Right lung (tissue), 10 donors: ENCODE measurements at places on chromosomes 12 and 14.

DNA sequence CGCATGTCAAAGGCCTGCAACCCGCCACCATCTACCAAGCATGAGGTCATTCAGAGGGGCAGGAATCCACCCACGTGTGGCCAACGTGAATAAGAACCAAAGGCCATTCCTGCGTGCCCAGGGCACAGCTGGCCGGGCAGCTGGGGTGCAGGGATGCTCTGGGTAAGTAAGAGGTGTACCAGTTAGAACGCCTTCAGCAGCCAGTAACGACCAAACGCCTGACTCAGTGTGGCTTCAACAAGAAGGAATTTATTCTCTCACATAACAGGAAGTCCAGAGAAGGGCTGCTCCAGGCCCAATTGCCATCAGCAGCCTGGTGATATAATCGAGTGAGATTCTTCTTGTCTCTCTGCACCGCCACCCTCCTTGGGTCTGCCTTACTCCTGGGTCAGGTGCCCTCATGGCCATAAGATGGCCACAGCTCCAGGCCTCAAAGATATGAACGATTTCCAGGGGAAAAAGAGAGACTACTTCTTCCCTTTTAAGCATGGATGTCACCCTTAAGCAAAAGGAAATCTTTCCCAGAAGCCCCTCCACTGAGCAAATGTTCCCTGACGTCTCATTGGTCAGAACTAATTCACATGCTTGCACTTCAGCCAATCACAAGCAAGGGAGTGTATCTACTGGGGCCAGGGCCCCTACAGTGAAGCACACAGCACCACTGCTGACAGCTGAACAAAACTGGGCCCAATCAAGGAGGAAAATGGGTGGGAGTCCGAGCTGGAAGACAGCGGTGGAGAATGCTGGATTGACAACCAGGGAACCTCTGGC is 7.3 kb downstream of the TTC7B start:
- DNase-seq = no peak

- DNase-seq = peak; percentile 26
Measured at GRCh38 chr14:93926873-93927799, at the start of gene FAM181A. Gene FAM181A, plus strand, starts transcription at chr14:93927344. Its CDS starts 942 bp downstream, at chr14:93928286.

DNA sequence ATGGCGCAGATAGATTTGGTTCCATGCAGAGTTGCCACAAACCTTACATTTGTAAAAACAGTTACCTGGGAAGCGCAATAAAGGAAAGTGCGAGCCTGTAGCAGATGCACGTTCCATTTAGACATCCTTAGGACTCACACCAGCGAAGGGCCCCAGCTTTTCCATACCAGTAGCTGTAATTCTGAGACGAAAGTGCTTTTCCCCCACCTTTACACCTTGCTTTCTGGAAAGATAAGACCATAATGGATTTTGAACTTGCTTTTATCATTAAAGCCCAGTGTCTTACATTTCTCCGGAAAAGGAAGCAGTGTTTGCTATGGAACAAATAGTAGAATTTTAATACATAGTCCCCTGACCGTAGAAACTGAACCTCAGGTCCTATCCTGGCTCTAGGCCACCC is 616 bp upstream of the CCDC77 start:
- no peak for DNase-seq

- no peak for DNase-seq
Measured at GRCh38 chr14:85607651-85608081, 77.7 kb downstream of the FLRT2 start.

GRCh38 chr12:1642513-1642912 is 13.5 kb downstream of the WNT5B start:
- no peak for DNase-seq

- no peak for DNase-seq
Measured at GRCh38 chr14:48526307-48526706, 850.9 kb upstream of the MDGA2 start.

DNA sequence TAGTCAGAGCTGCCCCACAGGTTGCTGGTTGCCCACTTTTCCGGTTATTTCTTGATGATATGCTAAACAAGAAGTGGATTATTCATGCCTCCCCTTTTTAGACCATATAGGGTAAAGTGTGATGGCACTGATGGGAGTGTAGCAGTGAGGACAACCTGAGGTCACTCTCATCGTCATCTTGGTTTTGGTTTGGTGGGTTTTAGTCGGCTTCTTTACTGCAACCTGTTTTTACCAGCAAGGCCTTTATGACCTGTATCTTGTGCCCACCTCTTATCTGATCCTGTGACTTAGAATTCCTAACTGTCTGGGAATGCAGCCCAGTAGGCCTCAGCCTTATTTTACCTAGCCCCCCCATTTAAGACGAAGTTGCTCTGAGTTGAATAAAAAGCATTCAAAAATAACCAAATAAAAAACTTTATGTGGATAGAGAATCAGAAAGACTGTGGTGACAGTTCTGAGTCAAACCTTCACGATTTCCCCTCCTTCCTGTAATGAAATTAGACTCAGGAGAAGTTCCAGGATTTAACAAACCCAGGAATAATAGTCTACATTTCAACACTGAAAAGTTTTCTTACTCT is 144.2 kb downstream of the PAWR start:
- DNase-seq = no peak

DNA sequence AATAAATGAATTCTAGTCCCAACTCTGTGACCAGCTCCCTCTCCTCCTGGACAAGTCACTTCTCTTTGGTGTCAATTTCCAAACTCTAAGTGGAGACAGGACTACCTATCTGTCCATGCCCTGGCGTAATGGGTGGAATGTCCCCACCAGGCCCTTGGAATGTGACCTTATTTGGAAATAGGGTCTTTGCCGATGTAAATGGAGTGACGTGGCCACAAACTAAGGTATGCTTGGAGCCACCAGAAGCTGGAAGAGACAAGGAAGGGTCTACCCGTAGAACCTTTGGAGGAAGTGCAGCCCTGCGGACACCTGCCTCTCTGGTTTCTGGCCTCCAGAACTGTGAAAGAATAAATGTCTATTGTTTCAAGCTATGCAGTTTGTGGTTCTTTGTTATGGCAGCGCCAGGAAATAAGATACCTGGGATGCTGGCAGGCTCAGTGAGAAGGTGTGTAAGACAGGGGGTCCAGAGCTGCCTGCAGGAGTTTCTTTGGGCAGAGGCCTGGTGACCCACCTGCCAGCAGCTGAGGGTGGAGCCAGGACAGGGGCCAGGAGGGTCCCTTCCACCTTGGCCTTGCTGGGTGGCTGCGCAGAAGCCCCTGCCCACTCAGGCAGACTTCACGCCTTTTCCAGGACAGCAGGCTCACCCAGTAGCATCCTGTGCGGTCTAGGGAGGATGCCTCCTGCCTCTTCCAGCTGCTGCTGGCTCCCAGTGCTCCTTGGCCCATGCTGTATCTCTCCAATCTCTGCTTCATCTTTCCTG is 45.8 kb downstream of the ARL6IP4 start:
- no peak for DNase-seq

DNA sequence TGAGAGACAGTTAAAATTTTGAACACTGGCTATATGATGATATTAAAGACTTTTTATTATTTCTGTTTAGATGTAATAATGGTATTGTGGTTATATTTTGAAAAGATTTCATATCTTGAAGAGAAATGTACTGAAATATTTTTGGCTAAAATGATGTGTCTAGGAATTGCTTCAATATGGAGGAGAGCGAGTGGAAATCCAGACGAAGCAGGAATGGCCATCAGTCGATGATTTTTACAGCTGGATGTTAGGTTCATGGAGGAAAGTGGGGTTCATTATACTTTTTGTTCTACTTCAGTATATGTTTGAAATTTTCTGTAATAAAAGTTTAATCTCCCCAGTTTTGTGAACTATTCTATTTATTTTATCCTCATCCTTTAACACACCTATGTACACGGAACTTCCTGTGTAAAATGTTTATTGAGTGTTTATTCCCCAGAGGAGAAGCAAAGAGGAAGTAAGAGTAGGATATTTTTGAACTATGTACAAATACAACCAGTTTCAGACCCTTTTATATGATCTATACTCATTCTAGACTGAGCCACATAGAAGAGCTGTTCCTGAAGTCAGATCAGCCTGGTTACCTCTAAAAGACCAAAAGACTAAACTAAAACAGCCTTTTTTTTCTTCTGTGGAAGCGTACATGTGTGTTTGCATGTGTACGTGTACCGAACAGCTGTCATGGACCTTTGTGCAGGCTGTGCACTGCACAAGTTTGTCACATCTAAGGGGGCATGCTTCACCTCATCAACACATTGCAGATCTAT is 211.0 kb upstream of the NUDT4 start:
- DNase-seq = no peak

- DNase-seq = no peak
Measured at GRCh38 chr12:42525444-42525843, 64.1 kb downstream of the PRICKLE1 start.

- DNase-seq = no peak
Measured at GRCh38 chr14:88075269-88075981, 70.5 kb downstream of the GPR65 start.

DNA sequence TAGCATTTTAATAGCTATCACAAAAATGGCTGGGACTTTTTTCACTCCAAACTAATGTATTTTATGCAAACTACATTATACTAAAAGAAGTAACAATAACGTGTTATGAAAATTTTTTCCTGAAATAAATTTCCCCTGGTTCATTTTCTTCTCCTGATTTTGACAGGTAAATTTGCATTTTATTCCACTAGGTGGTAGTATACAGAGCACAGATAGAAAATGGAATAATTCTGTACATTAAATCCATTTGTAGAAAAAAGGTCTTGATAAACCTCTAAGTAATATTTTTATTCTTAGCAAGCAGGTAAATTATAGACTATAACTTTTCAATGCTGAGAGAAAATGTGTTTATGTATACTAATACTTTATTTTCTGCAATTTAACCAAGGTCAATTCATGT is 96.5 kb downstream of the BCAT1 start:
- no peak for DNase-seq

- DNase-seq = no peak
Measured at GRCh38 chr12:12720052-12720451, 2.9 kb downstream of the CDKN1B start.

DNA sequence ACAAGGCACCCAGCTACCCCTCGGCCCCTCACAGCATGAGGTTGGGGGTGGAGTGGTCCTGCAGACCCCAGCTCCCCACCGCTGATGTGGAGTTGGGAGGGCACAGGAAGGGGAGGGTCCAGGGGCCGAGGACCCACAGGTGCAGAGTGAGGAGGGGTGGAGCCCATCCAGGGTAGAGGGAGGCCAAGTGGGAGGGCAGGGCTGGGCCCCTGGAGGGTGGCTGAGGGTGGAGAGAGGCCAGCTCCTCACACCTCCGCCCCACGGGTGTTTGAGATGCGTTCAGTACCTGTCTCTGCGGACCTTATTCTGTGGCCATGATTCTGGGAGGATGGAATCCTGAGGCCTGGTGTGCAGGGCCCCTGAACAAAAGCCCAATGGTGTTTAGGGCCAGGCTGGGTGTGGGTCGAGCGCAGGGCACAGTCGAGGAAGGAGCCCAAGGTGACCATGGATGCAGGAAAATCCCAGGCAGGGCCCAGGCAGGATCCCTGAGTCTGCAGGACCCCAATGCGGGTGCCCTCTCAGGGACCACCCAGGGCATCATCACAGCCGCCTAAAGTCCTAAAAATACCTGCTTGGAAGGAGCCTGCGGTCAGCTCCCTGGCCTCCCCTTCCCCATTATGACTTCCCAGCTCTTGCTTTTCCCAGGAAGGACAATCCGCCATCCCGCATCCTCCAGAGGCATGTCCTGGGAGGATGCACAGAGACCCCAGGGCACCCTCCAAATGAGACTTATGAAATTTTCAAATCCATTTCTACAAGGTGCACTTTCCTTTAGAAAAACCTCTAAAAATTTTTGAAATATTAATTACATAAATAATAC is 377.1 kb upstream of the SFSWAP start:
- no peak for DNase-seq

DNA sequence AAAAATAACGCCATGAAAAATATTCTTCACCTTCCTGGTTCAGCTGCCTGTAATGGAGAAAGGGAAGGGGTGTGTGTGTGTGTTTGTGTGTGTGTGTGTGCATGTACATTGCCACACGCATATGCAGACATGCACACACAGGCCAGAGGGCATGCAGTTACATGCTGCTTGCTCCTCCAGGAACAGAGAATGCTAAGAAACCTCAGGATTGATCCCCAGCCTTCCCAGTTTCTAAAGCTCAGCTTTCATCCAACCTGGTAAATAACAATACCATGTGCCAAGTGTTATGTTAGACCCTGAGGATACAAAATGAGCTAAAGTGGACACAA is 241.7 kb downstream of the SPTSSA start:
- DNase-seq = no peak

GRCh38 chr12:96445691-96446583 is 43.4 kb upstream of the CFAP54 start:
- DNase-seq = peak; percentile 71

- DNase-seq = peak; percentile 24
Measured at GRCh38 chr12:24991209-24992049, 42.5 kb upstream of the BCAT1 start.

DNA sequence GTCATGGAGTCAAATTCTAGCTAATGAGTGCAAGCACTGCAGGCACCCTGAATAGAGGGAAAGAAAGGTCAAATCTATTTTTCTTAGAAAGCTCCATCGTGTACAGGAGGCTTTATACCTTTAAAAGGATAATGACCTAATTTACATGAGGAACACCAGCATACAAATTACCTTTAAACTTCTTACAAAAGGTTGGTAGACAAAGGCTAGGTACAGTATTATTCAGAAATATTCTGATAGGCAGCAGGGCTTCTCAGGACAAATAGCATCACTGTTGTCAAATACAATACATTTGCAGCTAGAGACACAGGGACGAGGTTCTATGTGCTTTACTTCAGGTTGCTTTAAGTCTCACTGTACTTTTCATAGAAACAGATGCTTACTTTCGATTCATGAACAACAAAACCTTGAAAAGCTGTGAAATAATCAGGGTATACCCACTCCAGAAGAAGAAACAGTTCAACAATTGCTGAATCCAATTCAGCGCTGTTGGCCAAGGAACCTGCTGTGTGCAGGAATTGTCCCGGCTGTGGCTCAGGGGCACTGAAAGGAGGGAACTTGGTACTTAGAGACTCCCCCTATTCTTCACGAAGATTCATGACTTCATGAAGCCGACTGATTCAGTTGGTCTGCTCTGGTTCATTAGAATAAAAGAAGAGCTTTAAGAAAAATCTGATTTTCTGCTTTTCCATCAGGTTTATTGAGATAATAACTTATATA is 252.9 kb downstream of the PRKD1 start:
- DNase-seq = no peak

DNA sequence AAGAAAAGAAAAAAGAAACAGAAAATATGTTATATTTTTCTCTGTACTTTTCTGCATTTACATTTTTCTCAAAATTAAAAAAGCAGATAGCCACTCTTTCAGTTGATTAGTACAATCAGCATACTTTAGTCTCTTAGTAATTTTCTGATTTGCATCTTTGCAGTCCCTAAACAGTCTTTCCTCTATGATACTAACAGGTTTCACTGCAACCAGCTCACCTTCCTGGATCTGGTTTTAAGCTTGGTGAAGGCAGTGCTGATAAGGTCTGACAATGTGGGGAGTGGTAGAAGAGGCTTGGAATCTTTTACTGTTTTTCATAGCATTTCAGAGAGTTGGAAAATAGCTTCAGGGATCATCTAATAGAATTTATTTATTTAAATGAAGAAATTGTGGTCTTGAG is 457.6 kb downstream of the ZFP36L1 start:
- DNase-seq = no peak

- no peak for DNase-seq
Measured at GRCh38 chr12:79886917-79887519, 47.9 kb downstream of the PPP1R12A start.

- no peak for DNase-seq
Measured at GRCh38 chr14:89140326-89140725, 276.7 kb downstream of the FOXN3 start.
